Fibroblast of skin of abdomen (primary cell): ENCODE measurements at places on chromosomes 5 and 9.

DNA sequence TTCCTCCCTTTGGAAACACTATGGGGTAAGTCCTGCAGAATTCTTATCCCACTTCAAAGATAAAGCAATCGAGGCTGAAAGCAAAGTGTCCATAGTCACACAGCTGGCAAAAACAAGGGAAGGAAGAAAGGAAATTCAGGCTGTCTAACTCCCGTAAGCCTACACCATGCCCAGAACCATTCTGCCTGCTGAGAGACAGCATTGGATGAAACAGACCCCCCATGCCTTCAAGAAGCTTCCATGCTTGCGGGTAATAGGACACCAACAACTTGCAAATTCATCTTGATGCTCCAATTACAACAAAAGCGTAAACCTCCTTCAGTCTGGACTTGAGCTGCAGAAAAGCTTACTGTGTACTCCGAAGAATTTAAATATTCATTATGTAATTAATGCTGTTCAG lies 181.1 kb upstream of the WWC1 start:
- no peak for DNase-seq

GRCh38 chr9:26812217-26812616 lies 80.4 kb downstream of the CAAP1 start:
- no peak for DNase-seq

DNA sequence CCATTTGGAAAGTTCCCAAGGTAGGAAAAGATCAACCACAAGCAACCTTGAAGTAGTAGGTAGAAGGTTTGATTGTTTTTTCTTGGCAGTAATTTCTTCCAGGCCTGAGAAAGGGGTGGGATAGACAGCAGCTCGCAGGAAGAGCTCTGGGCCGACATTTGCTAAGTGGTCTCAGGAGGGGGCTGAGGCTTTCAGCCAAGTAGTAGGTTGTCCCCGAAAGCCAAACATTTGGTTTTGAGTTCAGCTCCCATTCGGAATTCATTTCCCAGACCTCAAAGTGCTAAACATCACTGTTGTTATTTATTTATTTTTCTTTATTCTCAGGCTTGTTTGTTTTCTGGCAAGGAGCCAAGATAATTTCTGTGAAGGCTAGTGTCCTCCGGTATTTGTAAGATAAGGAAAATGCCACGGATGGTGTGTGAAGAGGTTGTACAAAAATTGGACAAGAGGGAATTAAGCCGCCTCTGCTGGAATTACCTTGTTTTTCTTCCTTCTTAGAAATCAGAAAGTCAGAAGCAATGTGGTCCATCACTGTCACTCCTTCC lies 112.1 kb downstream of the KIF4B start:
- DNase-seq = no peak

DNA sequence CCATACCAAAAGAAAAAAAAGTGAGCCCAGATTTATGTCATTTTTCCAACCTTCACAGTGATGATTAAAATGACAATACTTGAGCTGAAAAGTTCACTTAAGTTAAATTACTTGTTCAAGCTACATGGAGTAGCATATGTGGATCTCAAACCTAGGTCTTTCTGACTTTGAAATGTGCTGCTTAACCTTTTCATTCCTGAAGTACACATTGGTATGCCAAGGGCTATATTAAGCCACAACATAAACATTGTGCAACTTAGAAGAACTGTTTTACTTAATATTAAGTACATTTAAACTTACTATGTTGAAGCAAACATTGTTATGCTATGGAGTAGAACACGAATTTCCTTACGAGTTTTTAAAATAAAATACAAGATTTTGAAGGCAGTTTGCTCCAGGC lies 105.0 kb downstream of the GIN1 start:
- DNase-seq = peak; percentile 28

DNA sequence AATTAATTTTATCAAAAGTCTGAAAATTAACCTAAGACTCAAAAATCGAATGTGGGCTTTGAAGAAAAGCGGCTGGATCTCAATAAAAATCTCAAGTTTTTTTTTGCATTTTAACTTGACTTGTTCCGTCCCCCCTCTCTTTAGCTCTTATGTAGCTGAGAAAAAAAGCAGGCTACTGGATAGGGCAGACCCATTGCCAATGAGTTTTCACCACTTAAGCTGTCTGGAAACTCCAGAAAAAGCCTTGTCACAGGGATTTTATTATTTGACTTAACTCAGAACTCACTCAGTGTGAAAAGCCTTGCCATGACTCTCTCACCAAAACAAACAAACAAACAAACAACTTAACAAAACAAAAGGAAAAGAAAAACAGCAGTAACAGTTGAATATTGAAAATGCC lies 247.4 kb downstream of the CDH9 start:
- no peak for DNase-seq

DNA sequence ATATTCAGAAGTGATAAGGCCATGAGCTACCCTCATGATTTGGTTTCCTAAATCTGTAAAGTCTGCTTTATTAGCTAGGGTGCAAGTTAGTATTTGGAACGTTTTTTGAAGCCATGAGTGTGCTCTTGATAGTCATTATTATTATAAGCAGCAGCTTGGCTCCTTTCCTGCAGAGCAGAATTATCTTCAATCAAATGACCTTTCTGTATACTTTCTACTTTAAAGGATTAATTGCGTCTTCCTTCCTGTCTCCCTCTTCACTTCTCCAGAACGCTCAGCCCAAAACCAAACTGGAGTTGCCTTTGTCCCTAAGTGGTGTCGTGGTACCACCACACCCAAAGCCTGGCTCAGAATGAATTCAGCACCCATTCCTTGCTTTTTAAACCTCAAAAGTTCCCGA lies 211.3 kb downstream of the ARHGAP26 start:
- DNase-seq = no peak

DNA sequence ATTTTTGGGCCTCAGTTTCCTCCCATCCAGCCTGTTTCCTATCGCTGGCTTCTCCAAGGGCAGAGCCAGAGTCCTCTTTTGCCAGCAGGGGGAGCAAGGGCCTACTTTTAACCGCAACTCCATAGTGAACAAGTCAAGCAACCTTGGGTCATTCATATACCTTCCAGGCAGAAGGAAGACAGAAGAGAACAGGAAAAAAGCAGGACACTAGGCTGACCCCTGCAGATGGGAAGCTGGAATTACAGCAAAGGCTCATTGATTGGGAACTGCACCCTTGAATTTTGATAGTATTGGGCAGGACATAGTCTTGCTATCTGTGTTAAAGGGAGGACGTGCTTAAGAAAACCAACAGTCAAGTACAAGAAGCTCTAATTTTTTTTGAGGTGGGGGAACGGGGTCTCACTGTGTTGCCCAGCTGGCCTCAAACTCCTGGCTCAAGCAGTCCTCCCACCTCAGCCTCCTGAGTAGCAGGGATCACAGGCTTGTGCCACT lies 30.1 kb downstream of the QRFP start:
- DNase-seq = peak; percentile 88

DNA sequence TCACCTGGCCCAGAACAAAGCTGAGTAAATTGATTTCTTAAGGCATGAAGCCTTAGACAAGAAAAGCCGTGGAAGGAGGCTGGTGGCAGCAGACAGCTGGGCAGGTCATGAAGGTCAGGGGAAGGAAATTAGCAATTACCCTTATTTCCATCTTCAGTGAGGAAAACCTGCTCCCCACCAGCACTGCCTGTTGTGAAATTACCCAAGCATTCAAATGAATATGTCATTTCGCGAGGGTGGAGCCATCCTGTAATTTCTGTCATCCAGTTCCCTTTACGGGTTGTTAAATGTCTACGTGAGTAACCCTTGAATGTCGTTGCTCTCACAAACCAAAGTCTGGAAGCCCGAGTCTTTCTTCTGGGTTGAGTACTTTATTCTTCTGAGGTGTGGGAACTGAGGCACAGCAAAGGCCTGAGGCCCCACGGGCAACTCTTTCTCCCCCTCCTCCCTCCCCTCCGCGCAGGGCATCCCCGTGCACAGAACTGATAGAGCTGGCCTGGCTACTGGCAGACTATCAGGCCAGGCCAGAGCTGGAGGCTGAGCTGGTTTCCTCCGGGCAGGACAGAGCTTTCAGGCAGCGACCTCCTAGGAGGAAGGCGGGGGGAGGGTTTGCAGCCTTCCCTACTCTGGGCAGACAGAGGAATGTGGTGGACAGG lies 22.0 kb upstream of the AK3 start:
- peak; percentile 38 for DNase-seq

- peak; percentile 4 for DNase-seq
Measured at GRCh38 chr5:126499853-126500342, 76.7 kb downstream of the GRAMD2B start.

- no peak for DNase-seq
Measured at GRCh38 chr9:133361507-133362092, 5.2 kb downstream of the SURF2 start.

DNA sequence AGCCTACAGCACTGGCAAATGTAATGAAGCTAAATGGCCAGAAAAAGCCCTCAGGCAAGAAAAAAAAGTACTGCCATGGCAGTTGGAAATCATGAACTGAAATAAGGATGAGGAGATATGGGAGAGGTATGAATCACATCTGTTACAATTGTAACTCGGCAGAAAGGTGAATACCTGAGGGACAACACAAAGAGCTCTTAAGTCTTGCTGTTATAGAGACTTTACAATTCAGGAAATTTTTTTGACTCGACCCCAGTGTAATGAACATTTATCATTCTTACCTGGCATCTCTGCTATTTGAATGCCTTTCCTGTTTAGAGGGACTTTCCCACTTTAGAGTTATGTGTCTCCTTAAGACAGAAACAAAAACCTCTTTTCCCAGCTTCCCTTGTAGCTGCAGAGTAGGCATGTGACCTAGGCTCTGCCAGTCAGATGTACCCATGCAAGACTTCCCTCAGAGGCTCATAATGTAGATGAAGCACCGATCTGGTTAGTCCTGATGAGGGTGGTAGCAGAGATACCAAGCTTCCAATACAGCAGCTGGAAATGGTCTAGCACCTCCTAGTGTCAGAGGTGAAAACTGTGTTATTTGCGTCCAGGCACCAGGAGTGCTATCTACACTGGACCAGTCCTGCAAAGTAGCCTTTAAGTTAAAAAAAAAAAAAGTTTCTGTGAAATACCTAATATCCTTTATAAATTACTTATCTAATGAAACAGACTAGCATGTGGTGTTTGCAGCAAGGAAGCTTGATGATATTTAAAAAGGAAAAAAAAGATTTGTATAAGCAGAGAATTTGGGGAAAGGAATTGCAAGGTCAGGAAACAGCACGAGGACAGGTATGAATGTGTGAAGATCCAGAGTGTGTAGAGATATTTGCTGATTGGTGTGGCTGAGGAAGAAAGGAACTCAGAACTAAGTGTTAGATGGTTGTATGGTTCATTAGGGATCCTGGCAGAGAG lies 146.9 kb upstream of the SLC1A3 start:
- no peak for DNase-seq

GRCh38 chr9:124693403-124693802 lies 77.7 kb downstream of the NR6A1 start:
- no peak for DNase-seq

DNA sequence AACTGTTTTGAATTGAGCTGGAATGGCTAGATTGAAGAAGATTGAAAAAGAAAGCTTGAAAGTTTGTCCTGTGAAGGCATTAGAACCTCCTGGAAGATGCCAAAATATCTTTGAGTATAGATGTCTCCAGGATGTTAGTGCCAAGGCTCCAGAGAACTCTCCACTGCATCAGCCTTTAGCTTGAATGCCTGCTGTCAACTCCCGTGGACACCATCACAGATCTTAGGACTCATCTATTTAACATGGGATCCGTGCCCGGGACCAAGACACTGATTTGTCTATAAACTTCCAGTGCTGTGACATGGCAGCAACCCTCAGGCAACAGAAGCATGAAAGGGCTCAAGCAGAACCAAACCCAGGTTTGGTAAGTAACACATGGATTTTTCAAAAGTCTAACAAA lies 670.9 kb upstream of the ST8SIA4 start:
- DNase-seq = no peak

DNA sequence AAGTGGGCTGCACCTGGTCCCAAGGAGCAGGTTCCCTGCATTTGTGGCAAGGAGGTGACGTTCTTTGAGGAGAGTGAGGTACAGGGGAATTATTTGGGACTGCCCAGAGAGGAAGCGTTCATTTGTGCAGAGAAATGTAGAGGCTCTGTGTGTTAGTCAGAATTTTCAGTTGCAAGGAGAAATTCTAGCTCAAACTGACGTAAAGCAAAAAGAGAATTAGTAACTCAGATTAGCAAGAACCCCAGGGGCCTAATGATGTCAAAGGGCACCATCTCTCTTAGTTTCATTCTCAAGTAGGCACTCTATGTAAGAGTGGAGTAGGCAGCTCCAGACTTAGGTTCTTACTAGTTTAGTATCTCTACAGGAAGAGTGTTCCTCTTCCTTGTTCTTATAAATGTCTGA lies 2.4 kb upstream of the TXN start:
- DNase-seq = no peak

DNA sequence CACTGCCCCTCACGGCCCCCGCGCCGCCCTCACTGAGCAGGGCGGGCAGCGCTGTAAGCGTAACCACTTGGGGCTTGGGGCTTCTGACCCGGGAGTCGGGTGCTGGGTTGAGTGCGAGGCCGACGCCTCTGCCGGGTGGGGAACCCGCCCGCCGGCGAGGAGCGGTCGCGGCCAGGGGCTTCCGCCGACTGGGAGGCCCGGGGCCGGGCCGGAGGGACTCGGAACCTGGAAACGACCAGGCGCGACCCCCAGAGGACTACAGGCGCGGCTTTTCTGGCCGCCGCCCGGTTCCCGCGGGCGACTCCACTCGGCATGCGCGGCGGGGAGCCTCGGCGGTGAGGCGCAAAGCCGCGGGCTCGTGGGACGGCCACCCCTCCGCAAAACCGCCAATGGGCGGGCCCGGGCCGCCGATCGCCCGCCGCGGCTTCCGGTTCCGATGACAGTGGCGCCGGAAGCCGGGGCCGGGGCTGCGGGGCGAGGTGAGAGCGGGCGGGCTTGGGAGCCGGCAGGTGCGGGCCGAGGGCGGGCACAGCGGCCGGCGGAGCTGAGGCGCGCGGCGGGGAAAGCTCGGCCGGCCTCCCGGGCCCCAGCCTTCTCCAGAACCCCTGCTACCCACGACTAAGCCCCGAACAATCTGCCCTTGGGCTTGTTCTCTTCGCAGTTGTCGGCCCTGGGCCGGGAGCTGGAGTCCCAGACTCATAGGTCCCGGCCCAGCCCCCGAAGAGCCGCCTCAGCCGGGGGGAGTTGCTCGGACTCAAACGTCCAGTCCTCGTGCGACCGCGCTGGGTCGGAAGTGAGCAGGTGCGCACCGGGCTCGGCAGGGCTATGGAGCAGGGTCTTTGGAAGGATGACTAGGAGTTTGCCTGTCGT lies at the start of gene RMND5B:
TSS of gene RMND5B (plus strand) at position 439 of the 870 bp plus-strand sequence. CDS start 7,106 bp downstream, outside the sequence.
- DNase-seq = peak; percentile 78

GRCh38 chr5:180103487-180104167 lies 32.1 kb upstream of the RNF130 start:
- no peak for DNase-seq

- no peak for DNase-seq
Measured at GRCh38 chr9:4798281-4799032, 5.7 kb downstream of the RCL1 start.

- peak; percentile 40 for DNase-seq
Measured at GRCh38 chr5:152505442-152506042, 100.5 kb upstream of the NMUR2 start.

GRCh38 chr5:81310402-81311063 lies 9.1 kb downstream of the ZCCHC9 start:
- no peak for DNase-seq

DNA sequence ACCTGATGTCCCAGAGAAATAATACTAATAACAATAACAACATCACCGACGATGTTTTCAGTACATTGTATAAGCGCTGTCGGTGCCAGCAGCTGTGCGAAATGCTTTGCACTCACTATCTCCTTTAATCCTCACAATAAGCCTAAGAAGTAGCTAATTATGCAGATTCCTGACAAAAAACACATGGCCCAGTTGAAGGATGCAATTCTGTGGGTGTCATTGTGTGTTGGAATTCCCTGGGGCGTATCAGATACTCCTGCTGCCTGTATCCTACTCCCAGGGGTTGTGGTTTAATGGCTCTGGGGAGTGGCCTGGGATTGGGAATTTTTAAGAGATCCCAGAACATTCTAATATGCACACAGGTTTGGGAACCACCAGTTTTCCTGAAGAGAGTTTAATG lies 154.0 kb downstream of the RGS3 start:
- DNase-seq = peak; percentile 22
